ENCODE measurements at places on chromosomes 3 and 15.

- DNase-seq = peak; percentile 82
These were observed 65.2 kb upstream of the UBE2E1 start for GRCh38 chr3:23740517-23740965.

DNA sequence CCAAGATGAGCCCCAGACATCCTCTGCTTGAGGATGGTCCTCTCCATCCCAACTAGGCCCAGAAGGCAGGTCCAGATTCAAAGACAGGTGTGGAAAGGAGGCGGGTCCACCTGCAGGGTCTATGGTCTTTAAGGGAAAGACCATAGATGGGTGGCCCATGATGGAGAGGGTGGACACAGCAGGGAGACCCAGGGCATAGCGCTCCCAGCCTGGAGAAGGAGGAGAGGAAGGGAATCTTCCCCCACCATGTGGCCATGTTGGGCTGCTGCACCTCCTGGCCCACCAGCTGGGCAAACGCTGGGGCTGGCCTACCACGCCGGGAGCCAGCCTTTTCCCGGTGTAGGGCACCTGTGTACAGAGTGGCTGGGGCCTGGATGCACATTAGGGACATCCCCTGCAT lies 265.2 kb upstream of the TLE3 start:
- DNase-seq = peak; percentile 5

GRCh38 chr3:181726351-181727330 lies 14.9 kb downstream of the SOX2 start:
- peak; percentile 42 for DNase-seq

DNA sequence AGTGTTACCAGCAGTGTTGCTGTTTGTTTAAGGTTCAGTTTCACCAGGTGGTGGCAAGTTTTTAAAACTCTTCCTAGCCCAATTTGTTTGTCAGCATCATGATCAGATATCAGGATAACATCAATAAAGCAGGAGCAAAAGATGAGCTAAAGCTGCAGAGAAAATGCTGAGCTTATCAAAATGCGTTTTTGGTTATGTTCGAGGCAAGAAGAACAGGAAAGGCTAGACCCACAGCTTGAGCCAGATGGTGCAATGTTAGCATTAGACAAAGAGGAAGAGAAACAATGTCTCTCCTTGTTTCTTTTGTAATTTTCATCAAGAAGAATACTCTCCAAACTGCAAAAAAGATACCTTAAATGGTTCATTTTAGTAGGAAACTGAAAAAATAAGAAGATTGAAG lies 66.2 kb downstream of the THRB start:
- peak; percentile 40 for DNase-seq

GRCh38 chr15:72169921-72170611 lies 27.5 kb downstream of the GRAMD2A start:
- DNase-seq = no peak

DNA sequence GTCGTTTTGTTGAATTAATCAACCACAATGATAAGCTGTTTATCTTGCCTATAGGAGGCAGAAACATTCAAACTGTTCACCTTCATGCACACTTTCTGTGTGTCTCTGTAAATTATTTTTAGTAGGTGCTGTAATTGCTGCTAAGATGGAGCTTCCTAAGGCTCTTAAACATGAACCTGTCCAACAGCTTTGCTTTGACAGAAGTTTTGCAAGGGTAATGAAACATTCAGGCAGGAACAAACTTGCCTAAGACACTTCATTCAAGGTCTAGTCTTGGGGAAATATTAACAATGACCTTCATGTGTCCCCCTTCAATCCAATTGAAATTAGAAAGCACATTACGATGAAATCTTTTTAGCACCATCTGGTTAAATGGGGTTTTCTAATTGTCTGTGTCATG lies 156.1 kb downstream of the DIPK2A start:
- peak; percentile 89 for DNase-seq

- DNase-seq = no peak
These were observed 305.0 kb downstream of the FEZF2 start for GRCh38 chr3:62068337-62068736.

DNA sequence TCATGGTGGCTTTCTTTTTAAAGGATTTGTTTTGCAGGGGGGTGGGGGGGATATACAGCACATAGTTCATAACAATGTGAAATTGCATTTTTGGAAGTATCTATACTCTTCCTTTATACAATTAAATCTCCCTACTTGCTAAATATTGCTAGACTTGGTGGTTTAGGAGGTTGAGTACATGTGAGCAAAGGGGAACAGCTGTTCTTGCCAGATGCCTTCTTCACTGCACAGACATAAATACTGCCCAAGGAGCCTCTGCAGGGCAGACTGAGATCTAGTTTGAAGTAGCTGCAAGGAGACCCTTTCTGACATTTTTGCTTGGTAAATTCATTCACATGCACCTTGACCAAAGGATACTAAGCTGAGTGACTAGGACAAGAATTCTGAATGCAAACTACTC lies 228.6 kb upstream of the IL12A start:
- DNase-seq = no peak

DNA sequence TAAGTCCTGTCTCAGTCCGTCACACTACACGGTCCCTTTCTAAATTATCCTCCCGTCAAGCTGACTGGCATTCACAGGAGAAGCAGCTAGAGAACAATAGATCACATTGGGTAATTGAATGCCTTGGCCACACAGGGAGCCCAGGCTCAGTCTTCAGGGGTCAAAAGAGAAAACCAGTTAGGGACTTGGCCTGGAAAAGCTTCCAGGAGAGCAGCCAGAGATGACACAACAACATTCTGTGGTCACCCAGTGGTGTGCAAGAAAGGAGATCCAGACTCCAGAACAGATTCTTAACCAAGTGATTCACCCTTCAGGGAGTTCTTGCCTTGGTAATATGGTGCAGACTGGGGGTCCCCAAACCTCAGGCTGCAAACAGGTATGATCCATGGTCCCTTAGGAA lies 15.9 kb downstream of the ARHGAP31 start:
- peak; percentile 32 for DNase-seq

DNA sequence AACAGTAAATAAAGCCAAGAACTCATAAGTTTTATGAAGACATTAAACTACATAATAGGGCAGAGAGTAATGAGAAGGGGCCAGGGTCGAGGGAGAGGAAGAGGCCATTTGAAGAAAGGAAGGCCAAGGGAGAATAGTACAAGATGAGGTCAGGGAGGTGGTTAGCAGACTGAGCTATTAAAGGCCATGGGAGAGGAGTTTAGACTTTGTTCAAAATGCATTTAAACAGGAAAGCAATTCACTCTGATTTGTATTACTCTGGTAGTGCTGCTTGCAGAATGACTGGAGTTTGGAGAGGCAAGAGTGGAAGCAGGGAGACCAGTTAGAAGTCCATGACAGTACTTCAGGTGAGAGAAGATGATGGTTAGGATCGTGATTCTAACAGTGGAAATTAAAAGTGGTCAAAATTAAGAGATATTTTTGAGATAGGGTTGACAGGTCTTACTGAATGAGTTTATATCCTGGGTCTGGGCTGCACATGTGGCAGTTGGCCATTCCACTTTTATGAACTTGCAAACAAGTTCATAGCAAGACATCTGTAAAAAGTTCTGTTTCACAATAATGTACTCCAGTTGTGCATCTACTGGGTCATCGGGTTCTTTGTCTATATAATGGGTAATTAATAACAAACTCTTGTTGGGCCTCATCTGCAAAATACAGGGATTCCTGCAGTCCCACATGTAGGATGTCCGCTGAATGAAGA lies 16.3 kb downstream of the PPP2R3A start:
- DNase-seq = no peak

GRCh38 chr15:36784098-36784670 lies 204.8 kb downstream of the CDIN1 start:
- DNase-seq = no peak

DNA sequence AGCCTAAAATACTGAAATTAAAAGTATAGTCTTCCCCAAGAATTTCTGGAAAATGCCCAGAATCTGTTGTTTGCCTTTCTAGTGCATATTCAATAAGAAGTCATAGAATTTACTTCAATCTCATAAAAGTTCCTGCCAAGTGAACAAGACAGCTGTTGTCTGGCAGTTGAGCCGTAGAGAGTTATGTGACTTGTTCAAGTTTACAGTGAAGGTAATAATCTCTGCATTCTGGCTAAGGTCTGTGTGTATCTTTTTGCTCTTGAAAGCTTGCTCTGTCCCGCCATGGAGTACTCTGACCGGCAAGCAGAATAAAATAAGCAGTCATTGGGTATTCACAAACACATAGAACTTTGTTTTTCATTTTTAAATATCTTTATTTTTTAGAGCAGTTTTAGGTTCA lies 77.8 kb downstream of the GHSR start:
- DNase-seq = no peak

DNA sequence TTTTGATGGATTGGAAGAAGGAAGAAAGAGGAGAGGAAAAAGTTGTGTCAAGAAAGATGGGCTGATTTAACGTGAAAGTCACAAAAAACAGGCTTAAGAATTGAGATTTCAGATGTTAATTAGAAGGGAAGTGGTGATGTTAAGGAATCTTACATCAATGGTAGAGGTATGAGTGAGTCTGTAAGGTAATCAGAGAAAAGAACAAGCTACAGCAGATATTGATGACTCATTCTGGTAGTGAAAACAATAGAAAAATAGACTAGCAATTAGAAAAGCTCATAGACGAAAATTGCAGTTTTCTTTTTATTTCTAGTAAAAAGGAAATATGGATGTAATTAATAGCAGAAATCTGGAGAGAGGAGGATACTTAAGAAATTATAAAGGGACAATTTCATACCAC lies 559.6 kb downstream of the MCTP2 start:
- DNase-seq = peak; percentile 70

DNA sequence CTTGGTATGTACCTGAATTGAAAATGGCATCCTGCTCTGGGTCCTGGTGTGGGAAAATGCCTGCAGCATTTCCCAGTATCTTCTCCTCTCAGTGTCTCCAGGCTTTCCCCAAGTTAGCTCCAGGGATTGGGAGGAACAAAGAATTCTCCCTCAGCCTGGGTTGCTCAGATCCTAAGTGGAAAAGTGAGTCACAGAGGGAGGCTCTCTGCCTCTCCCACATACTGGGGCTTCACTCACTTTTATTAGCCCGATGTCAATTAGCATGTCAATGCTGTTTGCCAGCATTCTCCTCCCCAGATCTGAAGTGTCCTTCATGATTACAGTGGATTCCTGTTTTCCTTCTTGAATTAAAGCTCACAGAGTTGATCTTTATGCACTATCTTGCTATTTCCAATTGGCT lies 655.0 kb downstream of the EPHA3 start:
- DNase-seq = no peak

DNA sequence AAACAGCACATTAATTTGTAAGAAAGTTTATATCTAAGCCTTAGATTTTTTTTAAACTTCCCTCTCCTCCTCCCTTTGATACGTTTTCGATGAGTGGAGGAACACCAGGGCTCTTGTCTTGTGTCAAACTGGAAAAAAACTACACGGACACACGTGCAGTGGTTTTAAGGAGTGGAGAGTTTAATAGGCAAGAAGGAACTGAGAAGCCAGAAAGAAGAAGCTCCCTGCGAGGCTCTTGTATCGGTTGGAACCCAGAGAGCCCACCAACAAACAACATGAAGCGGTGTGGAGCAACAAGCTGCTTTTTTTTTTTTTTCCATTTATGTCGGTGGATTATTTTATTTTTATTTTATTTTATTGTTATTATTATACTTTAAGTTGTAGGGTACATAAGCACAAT lies 18.6 kb downstream of the NDUFB4 start:
- DNase-seq = no peak

GRCh38 chr15:78506971-78507830 lies at the start of gene HYKK:
HYKK (plus strand) TSS chr15:78507577; CDS start chr15:78513089, 5,512 bp downstream.
- peak; percentile 99 for DNase-seq

- no peak for DNase-seq
These were observed 74.6 kb downstream of the CCK start for GRCh38 chr3:42191443-42191747.

DNA sequence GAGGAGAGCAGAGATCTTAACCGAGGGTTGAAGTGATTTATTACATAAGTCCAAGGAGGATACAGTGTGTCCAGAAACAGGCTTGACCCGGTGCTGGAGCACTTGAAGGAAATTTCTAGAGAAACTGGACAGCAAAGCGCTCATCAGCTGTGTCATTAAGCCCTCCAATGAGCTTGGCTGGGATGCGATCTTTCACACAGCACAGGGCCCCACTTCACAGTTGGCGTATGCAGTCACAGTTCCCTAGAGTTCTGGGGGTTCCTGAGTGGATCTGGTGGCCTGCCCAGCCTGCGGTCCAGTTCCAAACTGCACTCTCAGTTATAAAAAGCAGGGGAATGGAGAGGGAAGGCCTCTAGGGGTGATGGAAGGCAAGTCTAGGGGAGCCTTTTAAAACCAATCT lies 13.6 kb downstream of the ST8SIA2 start:
- DNase-seq = no peak

DNA sequence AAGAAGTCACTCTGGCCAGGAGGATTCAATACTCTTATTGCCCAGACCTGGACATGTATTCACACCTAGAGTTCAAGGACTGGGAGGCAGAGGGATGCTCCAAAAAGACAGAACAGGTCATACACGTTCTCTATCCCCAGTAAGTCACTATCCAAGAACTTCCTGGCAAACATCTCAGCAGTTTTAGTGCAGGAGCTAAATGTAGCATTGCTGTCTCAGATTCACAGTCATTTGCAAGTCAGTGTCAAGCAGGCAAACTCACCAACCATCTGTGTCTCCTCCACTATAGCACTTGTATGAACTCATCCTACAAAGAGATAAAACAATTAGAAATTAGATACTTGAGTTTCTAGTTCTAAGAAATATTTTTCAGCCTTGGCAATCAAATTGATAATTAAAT lies 38.4 kb downstream of the ABHD17C start:
- DNase-seq = no peak

GRCh38 chr3:18086760-18087159 lies 338.4 kb downstream of the SATB1 start:
- no peak for DNase-seq

DNA sequence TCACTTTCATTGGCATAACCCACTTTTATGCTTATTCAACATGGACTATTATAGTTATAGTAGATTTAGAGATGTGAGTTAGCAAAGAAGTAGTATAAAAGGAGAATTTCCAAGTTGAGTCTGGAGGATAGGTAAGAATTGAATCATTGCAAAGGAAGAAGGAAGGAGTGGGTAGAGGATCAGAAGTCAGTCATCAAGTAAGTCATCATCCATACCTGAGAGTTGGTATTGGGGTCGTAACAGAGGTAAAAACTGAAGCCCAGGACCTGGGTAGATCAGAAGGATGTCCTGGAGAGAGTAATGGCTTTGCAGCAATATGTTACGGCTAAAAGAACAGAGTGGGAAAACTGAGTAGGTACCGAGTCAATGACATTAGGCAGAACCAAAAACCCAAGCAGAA lies 265.7 kb downstream of the SUCLG2 start:
- no peak for DNase-seq

DNA sequence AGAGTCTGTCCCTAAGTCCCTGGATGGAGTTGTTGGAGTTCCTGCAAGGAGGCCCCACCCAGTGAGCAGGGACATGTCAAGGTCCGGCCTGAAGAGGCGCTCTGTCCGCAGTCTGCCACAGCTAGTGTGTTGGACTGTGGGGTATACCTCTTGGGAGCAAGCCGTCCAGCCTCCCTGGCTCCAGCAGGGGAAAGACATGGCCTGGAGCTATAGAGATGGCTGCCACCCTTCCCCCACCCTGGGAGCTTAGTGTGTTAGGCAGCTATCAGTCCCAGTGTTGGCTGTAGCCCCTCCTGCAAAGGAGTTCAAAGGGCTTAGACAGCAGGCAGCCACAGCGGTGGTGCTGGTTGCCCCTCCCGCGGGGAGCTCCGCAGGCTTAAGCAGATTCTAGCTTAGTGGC lies 20.3 kb downstream of the IMPG2 start:
- no peak for DNase-seq

Measured in epithelial cell of esophagus (primary cell).